ENCODE measurements at places on chromosomes 13 and 19.

DNA sequence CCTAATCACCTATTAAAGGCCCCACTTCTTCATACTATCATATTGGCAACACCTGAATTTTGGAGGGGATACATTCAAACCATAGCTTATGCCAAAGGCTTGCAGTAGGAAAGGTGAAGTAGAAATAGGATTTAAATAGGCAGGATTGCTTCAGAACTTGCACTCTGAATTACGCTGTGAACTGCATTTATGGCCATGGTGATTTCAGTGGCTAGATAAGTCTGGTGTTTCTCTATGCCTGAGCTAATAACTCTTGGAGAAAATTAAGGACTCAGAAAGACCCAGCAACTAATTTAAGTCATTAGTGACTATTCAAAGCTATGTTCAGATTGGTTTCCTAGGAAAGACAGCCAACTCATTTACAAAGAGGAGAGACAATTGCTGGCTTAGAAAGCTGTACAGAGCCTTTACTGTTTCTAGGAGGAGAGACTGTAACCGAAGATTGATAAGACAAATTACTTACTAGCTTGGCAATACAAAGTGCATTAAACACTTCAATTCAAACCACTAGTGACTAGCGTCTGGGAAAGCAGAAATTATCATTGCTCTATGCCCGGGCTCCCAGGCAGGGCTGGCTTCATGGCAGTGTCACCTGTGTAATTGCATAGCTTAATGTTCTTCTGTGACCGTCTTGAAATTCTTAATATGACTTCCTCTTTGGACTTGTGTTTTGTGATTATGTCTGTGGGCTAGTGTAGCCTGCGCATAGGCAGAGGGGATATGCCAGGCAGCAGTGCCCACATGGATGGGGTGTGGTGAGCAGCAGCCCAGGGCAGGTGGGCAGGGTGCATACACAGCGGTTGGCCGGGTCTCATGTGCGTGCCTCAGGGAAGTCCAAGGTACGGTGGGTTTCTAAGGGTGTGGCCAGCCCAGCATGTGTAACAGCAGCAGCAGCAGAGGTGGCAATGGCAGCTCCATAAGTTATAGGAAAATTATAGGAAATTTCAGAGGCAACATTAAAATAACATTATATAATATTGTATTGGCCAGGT lies 60.1 kb downstream of the KL start:
- DNase-seq: no peak

DNA sequence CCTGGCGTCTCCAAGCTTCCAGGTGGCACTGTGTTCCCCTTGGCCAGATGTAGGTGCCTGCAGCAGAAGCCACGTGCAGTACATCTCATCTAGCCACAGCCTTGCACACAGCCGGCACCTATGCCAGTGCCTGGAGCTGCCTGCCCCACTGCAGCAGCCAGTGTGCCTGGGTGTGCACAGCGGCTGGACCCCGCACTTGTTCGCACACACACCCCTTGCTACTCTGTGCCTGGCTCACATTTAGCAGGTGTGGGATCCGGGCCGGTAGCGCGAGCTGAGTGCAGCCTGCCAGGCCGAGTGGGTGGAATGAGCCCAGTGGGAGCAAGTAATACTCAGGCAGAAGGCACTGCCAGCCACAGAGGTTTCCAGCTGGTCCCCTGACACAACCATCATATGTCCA lies 26.9 kb upstream of the RBM26 start:
- no peak for DNase-seq

DNA sequence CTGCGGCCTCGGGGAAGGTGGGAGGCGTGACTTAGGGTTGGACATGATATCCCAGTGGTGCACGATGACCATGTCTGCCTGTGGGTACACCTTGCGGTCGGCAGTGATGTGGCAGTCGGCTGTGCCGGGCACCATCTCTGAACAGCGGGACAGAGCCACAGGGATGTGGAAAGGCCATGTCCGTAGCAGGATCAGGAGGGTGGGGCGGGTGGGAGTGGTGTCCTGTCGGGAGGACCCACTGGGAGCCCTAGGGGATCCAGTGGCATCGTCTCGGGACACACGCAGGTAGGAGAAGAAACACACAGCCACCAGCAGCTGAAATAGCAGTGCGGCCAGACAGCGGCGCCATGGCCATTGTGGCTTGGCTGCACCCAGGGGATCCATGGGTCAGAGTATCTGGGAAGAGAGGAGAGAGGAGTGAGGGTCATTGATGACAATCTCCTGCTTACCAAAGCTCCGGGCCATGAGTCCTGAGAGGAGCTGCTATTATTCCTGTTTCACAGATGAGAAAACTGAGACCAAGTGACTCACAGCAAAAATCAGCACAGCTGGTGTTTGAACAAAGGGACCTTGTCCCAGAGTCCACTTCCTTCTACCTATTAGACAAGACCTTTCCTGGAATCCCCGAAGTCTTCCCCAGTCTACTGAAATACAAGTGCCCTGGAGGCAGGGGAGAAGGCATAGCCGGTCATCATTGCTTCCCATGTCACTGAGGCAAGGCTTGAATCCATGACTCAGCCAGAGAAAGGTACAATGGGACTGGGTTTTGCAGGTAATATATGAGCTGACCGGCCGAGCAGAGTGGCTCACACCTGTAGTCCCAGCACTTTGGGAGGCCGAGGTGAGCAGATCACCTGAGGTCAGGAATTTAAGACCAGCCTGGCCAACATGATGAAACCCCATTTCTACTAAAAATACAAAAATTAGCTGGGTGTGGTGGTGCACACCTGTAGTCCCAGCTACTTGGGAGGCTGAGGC lies 5.2 kb upstream of the FUT6 start:
- no peak for DNase-seq

GRCh38 chr13:64164435-64164834 lies 2748.8 kb upstream of the PCDH20 start:
- DNase-seq: no peak

DNA sequence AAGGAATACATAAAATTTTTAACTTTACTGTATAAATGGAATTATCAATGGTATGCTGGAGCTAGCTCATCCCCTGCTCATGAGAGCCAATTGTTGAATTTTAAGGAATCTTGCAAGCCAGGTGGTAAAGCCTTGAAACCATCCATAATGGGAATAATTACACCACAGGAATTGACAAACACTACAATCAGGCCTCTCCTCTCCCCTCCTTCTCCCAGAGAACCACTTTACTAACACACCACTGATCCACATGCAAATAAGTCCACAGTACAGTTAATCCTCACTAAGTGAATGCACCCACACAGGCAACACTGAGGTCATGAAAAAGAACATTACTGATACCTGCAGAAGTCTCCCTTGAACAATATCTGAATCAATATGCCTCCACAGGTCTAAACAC lies 140.5 kb downstream of the KLF12 start:
- no peak for DNase-seq

DNA sequence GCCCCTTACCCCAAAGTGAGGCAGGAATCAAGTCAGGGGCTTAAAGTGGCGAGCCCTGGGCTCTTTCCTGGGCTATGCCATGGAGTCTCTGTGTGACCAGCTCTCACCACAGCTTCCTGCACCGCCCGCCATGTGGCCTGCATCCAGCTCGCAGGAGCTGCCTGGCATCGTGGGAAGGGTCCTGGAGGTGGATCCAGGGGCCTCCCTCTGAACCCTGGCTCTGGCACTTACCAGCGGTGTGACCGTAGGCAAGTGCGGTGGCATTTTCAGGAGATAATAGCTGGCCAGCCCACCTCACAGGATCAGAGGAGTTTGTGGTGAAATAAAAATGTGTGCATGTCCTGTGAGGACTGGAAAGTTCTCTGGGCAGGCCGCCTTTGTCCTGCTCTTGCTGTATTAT lies 26.0 kb downstream of the DHRS12 start:
- DNase-seq: no peak

All from activated CD8-positive, alpha-beta memory T cell treated with anti-CD3 and anti-CD28 coated beads for 48 hours (primary cell).